ENCODE measurements at places on chromosomes 7 and 10.
A peak's percentile ranks its signal among the peaks of the same experiment; 100 is the strongest.

DNA sequence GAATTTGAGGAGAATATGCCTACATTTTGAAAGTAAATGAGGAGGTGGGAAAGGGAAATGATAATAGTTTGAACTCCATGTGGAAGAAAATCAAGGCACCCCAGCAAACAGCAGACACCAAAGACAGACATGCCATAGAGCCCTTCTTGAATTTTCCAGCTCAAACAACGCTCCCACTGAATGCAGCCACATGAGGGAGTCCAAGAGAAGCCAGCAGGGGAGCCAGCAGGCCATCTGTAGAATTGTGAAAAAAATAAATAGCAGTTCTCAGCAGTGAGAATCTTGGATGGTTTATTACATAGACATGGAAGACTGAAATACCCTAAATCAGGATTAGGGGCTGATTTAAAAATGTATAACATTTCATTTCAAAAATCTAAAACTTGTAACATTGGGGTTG lies 1567.3 kb upstream of the LRRTM3 start:
- DNase-seq, result no peak

GRCh38 chr7:108038986-108039385 lies 36.0 kb upstream of the LAMB1 start:
- no peak for DNase-seq

DNA sequence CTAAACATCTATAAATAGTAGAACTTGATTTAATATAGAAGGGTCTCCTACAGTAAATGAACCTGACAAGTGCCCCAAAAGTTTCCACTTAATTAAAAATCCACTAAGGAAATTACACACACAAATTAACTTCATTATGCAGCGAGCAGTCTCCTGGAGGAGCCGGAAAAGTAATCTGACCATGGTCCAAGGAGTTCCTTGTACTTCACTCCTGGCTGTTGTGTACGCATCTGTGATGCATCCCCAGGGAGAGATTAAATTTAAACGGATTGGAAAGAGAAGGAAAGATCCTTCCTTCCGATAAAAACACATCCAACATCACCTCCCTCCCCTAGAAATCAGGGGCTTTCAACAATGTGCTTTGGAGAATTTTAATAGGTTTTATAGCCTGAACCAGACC lies 85.5 kb downstream of the PARD3 start:
- no peak for DNase-seq

DNA sequence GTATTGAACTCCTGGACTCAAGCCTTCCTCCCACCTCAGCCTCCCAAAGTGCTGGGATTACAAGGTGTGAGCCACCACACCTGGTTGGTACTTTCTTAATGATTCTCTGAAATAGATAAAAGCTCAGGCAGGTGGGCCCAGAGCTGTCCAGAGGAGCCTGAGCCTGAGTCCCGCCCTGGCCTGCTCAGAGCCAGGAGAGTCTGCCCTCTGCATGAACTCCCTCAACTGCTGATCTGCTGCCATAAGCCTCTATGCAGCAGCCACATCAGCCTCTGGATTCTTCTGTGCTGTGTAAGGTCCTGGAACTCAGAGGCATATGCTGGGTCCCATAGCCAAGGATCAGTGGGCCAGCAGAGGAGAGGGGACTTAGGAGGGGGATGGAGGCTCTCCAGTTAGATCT lies 23.1 kb upstream of the DDIT4 start:
- DNase-seq, result no peak

DNA sequence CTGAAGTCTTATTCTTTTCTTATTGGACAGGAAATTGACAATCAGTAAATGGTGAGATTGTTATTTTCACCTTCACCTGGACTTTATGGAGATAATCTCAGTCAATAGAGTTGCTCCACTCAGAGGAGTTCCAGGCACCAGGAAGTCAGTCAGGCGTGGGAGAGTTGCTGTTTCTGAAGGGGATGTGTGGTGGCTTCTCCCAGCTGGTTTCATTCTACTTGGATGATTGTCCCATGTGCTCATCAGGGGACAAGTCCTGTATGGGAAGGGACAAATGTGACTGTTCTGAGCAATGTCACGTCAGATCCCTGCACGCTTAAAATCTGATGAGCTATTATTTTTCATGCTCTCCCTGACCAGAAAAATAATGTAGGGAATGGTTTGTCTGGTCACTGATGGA lies 222.5 kb upstream of the PITRM1 start:
- no peak for DNase-seq

- no peak for DNase-seq
These were observed 100.5 kb downstream of the PRKAG2 start for GRCh38 chr7:151776446-151776845.

DNA sequence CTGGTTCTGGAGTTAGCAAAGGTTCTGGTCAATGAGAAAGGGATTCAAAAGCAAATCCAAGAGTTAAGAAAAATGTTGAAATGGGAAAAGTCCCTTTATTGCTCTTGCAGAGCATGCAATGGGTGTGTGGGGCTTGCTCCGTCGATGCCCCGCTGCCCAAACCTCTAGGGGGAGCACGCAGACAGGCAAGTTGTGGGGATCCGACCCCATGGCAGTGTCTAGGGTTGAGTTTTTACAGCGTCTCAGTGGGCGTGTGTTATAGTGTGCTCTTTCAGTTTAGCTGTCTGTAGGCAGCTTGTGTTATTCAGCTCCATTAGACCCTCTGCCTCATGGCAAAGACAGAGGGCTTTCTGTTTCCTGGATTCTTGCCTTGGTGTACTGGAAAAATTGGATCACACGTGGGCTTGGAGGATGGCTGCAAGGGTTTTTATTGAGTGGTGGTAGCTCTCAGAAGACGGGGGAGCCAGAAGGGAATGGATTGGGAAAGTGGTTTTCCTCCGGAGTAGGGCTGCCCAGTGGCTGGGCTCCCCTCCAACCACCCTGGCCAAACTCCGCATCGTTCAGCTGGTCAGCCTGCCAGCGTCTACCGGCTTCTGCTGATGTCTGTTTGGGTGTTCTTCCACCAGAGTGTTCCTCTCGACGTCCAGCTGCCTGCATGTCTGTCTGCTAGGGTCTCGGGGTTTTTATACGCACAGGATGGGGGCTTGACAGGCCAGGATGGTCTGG lies 102.3 kb upstream of the PLXDC2 start:
- DNase-seq, result no peak

DNA sequence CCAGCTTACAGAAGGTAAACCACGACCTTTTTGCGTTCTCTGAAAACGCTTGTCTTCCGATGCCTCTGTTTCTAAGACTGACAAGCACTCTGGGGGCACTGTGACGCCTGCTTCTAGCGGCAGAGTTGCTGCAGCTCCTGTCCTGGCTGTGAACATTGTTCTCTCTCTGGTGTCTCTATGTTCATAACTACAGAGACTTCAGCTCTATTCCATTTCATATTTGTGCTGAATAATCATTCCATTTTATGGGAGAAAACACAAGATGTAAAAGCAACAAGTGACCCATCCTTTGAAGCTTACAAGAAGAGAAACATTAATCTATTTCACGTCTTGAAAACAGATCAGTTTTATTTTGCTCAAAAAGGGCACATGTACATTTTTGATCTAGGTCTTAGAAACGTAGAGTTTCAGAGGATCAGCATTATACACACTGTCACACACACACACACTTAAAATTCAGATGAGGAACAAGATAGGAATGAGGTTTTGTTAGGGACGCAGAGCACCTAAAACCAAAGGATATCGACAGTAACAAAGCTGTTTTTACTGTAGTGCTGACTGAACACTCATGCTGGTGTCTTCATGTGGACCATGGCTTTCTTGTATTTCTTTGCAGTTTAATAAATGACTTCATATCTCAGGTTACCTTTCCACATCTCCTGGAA lies 3.0 kb downstream of the IKZF1 start:
- DNase-seq, result peak; percentile 68

DNA sequence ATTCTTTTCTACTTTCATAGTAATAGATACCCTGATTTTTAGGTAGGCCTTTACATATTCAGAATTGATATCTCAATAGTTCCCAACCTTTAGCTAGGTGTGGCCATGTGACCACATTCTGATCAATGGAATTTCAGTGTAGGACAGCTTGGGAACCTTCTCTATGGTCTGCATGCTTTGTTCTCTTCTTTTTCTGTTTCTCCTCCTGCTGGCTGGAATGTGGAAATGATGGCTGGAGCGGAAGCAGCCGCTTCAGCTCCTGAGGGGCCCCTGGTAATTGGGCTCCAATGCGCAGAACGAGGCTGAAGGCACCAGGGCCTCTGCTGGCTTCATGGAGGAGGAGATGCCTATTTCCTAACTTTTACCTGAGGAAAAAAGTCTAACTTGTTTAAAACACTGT lies 152.6 kb downstream of the ZMYND11 start:
- no peak for DNase-seq

DNA sequence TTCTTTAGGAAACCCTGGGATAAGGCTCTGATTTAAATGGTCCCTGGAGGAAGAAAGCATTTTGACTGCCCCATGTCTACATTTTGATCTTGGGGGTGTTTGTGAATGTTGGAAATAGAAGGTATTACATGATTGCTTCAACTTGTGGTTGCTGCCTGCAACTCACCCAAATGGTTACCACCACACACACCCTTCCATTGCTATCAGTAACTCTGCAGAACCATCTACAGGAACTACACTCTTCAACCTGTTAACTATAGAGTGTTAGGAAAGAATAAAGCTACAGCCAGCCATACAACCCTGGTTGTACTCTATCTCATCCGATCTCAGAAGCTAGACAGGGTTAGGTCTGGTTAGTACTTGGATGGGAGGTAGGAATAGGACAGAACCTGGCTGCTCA lies 71.2 kb downstream of the APBB1IP start:
- no peak for DNase-seq

DNA sequence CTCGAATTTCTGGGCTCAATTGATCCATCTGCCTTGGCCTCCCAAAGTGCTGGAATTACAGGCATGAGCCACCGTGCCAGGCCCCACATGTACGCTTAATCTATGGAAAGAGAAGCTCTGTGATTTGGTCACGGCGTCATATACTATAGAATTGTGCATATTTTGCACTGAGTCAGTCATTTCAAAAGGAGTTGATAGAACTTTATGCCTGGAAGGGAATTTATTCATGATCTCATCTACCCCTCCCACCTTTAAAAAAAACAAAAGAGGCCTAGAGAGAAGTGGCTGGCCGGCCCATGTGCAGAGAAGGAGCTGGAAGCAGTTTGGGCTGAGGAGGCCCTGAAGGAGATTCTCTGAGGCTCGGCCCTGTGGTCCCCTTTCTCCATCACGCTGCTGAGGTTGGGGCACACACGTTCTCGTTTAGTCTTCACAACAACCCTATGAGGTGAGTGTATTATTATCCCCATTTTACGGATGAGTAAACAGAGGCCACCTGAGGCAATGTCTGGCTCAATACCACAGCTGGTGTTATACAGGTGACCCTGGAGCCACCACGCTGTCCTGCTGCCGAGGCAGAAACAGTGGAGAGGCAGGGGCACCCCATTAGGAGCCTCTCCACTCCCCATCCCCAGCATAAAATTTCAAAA lies 47.2 kb upstream of the ZRANB1 start:
- DNase-seq, result no peak

- DNase-seq, result no peak
These were observed 25.6 kb downstream of the PPIF start for GRCh38 chr10:79372871-79373270.

- no peak for DNase-seq
These were observed 214.7 kb downstream of the EMX2 start for GRCh38 chr10:117757086-117757720.

DNA sequence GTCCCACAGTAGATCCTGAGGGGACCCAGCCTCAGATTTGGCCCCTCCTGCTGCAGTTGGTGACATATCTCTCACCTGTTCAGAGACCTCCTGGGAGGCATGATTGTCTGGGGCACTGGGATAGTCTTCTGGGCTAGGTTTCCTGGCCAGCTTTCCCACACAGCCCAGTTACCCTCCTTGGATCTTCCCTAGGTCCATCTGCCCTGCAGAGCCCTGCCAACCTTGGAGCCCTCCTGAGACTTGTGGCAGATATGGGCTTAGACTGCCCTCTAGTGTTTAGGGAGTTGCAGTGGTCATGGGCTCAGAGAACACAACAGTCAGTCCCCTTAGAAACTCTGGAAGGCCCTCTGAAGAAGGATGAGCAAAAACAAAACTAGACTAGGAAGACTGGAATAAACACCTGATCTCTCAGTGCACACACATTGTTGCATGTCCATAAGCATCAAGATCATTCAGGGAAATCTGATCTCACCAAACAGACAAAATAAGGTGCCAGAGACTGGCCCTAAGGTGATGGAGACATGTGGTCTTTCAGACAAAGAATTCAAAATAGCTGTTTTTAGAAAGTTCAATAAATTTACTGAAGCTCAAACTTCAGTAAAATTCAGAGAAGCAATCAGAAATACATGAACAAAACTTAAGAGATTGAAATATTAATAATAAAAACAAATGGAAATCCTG lies 324.6 kb downstream of the ATRNL1 start:
- no peak for DNase-seq

DNA sequence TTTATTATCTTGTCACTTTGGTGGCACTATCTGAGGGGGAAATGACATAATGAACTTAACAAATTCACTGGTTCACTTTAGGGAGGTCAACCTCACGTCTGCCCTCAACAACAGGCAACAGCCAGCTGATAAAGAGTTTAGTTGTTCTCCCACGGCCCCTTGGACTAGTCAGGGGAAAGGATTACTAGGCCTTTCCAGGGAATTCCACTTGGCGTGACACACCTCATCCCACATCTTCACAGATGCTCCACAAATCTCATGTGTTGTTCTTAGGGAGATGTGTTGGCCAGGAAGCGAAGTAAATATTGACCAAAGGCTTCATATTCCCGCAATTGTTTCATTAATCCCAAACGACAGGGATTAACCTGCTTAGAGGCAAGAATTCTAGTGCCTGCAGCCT lies 183.5 kb upstream of the CDCA7L start:
- no peak for DNase-seq

GRCh38 chr10:17067376-17068264 lies 62.0 kb downstream of the CUBN start:
- no peak for DNase-seq

- DNase-seq, result no peak
These were observed 44.1 kb upstream of the SLC39A12 start for GRCh38 chr10:17907641-17908040.

GRCh38 chr7:151801782-151802468 lies 75.0 kb downstream of the PRKAG2 start:
- no peak for DNase-seq

- DNase-seq, result no peak
These were observed 24.4 kb upstream of the ZMIZ2 start for GRCh38 chr7:44724276-44724675.

GRCh38 chr7:42151309-42151708 lies 85.7 kb downstream of the GLI3 start:
- no peak for DNase-seq

GRCh38 chr10:118339111-118339510 lies 3.0 kb downstream of the FAM204A start:
- DNase-seq, result no peak

DNA sequence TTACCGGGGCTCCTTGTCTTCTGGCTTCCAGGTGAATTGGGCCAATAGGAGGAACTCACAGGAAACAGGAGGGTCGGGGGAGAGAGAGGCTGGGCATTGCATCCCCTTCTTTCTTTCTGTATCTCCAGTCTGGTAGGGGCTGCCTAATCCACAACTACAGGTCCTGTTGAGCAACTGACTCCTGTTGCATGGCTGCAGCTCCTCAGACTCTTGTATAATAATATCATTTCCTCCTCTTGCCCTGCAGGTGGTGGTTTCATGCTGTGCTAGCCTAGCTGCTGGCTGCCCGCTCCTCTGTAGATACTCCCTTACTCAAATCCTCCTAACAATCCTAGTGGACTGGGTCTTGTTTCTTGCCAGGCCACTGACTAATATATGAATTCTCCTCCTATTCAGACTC lies 276.5 kb upstream of the SMIM30 start:
- DNase-seq, result no peak

- peak; percentile 85 for DNase-seq
These were observed 6.5 kb downstream of the ARPC1B start for GRCh38 chr7:99380823-99381663.

Measured in activated CD4-positive, alpha-beta T cell treated with anti-CD3 and anti-CD28 coated beads, Interleukin-2, amount 50 U/mL, for 4 hours (primary cell).